ENCODE measurements at places on chromosomes 7 and 10. TPM values are rescaled to one million over a fixed set of nuclear protein-coding genes. Genes with fewer than 3 reads are reported as not detected.
A peak's percentile ranks its signal among the peaks of the same experiment; 100 is the strongest.

Gene C1QL3
- total RNA-seq: not detected

Gene GFRA1
- 8.6 TPM for total RNA-seq

Gene STAG3
- 0.36 TPM for total RNA-seq

Gene PTPRN2
- under 0.01 TPM for total RNA-seq

Gene UBN2
- 3.6 TPM for total RNA-seq

Gene FAM131B
- 3.4 TPM for total RNA-seq

Gene PIK3AP1
- total RNA-seq: under 0.01 TPM

Gene NEUROD6
- total RNA-seq: not detected

Gene SPOCK2
- not detected for total RNA-seq

DNA sequence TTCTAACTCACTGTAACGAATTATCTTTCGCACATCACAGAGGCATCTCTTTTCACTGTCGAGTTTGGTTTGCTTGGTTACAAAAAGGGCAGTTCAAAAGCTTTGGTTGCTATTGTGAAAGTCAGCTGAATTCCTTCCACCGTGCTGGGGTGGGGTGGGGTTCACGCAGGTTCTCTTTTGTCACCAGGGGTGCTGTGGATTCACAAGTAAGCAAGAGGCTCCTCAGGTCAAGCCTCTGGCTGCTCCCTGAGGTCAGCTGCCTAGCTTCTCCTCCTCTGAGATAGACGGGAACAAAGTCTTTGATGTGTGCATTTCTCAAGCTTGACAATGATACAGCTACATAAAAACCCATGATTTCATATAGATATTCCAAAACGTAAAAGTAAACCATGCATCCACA lies 47.7 kb downstream of the EGFR start:
- DNase-seq: no peak

GRCh38 chr10:87657371-87657770 lies 2.3 kb upstream of the PAPSS2 start:
- peak; percentile 76 for DNase-seq

GRCh38 chr10:75999515-76000209 lies 568.2 kb downstream of the LRMDA start:
- no peak for DNase-seq

GRCh38 chr7:80277434-80278427 lies 143.1 kb downstream of the GNAI1 start:
- DNase-seq: peak; percentile 32

- DNase-seq: no peak
Measured at GRCh38 chr7:117036053-117036669, 82.9 kb downstream of the ST7 start.

DNA sequence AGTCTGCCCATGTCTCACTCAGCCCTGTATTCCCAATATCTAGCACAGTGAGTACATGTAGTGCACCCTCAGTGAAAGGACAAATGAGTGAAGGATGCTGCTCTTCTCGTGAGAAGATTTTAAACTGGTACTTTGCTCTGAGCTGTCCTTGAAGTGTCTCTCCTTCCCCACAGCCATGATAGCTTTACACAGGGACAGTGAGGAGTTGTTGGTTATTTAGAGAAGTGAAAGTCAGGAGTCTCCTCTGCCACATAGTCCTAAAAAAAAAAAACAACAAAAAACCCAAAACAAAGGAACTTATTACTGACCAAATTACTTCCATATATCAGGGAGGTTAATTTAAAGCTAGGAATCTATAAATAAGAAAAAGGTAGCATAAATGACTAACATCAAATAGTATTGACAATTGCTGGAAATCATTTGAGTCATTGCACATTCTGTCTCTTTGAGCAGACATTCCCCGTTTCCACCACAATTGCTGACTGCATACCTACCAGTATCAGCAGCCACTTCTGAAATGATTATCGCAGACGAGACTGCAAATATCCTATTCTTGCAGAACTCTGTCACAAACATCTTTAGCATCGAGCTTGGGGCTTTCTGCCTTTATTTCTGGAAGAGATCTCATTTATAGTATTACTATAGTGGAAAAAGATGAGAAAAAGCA lies 202.1 kb downstream of the PTEN start:
- no peak for DNase-seq

DNA sequence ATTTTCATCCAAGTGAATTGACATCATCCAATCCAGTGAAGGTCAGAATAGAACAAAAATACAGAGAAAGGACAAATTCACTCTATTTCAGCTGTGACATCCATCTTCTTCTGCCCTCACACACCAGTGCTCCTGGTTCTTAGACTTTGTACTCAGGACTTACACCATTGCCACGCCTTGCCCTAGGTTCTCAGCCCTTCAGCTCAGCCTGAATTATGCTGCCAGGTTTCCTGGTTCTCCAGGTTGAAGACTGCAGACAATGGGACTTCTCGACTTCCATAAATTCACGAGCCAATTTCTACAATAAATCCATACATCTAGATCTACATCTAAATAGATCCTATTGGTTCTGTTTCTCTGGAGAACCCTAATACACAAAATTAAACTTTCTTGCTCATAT lies 181.2 kb upstream of the KCND2 start:
- DNase-seq: no peak

- DNase-seq: no peak
Measured at GRCh38 chr10:96701265-96701664, 19.0 kb downstream of the PIK3AP1 start.

GRCh38 chr7:74452748-74453321 lies 871 bp upstream of the GTF2IRD1 start:
- DNase-seq: no peak

GRCh38 chr10:14625765-14626525 lies 148.8 kb downstream of the FAM107B start:
- no peak for DNase-seq

- DNase-seq: no peak
Measured at GRCh38 chr10:14918964-14919363, 34.9 kb downstream of the DCLRE1C start.

DNA sequence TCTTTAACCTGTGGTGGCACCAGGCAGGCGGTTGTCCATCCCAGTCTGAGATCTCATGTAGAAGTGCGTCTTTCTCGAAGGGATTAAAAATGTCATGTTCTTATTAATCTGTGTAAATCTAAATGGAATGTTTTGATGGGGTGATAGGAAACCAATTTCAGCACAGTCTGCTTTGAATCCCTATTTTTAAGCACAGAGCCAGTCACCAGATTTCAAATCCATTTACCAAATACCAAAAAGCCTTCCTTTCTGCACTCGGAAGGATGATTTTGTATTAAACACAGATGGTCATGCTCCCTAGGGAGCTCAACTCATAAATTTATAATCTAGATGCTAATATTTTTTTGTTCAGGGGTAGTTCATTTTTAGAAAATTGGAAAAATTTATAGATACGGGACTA lies 160.6 kb upstream of the AOAH start:
- DNase-seq: no peak

GRCh38 chr10:51000164-51000563 lies 74.1 kb upstream of the PRKG1 start:
- peak; percentile 95 for DNase-seq

DNA sequence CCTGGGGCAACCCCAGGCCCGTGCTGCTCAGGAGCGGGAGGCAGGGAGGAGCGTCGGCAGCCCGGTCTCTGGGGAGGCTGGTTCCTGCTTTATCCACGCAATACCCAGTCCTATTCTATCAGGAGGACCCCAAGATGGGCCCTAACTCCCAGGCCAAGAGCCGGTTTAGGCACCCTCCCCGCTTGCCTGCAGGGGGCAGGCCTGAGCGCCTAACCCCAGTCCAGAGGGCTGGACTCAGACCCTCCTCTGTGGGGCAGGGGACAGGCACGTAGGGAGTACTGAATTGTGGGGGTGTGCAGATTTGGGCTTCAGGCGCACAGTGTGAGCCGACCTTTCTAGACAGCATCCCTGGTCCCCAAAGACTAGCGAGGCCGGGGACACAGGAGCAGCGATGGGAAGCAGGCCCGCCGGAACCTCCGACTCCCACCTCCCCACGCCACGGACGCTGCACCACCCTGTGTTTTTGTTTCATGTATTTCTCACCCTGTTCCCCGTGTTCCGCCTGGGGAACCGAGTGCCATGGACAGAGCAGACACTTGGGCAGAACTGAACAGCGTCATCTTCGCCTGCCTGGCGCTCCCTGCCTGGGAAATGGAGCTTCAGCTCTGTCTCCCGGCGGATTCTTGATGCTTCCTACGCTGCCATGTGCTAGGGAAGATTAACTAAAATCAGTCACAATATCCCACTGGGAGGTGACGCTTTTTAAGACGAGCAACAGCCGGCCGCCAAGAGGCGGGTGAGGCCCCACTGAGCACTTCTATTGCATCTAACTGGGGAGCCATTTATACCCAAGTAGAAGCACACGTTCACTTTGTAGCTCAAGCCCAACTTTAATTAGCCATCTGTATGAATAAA lies 5.3 kb downstream of the NUDT1 start:
- DNase-seq: no peak

DNA sequence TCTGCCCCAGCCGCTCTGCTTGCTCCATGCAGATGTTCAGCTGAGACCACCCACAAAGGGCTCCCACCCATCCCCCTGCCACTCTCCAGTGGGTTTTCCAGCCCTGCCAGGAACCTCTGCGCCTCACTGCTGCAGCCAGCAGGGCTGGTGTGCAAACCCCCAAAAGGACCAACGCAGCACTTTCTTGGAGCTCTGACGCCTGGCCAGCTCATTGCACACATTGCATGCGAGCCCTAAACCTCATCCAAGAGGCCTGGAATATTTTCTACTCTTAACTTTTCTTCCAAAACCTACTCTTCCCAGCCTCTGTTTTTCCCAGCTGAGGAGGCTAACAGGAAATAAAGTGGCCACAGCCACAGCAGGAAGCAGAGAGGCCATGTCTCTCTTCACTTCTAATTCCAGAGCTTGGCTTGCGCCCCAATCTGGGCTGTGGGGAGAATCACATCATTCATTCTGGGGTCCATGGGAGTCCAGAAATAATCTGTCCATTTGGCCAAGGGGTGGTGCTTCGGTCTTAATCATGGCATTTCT lies 4.6 kb upstream of the FAM170B start:
- peak; percentile 87 for DNase-seq

DNA sequence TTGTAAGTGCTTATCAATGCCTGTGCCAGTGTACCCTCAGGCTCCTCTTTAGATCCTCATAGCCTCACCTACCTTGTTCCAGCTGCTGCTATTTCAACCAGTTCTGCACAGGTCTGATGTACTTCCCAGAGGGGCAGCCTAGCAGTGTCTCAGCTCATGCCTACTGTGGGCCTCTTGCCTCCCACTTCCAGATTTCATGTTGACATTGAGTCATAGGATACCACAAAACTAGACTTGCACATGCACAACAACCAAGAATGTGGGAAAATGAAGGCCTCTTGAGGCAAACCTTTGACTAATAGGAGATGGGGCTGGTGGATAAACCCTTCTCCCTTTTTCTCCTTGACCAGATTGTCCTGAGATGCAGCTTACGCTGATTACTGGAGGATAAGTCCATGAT lies 31.0 kb downstream of the PON3 start:
- no peak for DNase-seq

GRCh38 chr7:1244700-1245523 lies 12.2 kb downstream of the UNCX start:
- no peak for DNase-seq

DNA sequence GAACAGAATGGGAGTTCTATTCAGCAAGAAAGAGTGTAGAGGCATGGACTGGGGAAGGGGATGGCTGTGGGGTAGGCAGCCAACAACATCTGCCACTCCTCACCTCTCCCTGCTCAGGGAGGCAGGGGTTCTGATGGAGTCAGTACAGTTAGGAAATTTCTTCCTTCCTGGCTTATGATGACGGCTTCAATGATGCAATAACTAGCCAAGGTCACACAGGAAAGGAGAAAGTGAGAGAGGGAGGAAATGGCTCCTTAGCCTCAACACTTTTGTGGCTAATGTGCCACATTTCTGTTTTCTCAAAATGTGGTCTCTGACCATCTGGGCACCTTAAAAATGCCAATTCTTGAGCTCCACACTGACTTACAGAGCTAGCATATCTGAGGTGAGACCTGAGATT lies 79.3 kb upstream of the PDZD8 start:
- DNase-seq: no peak

GRCh38 chr7:148699024-148699781 lies 500 bp downstream of the CUL1 start:
- peak; percentile 45 for DNase-seq

DNA sequence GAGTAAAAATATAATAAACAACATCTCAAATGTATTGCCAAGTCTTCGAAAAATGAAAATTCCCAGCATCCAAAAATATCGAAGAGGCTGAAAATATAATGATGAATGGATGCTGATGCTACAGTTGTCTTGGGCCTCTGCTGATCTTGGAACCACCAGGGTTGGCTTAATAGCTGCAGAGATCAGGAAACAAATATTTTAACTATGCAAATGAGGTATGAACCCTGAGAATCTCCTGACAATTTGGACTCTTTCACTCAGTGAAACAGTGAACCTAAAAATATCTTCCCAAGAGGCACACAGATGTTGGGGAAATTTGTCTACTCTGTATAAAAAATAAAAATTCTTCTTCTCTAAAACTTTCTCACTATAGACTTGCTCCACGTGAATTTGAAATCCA lies 97.7 kb upstream of the EGFR start:
- no peak for DNase-seq

GRCh38 chr7:12895296-12895695 lies 207.9 kb downstream of the ARL4A start:
- no peak for DNase-seq

- peak; percentile 31 for DNase-seq
Measured at GRCh38 chr10:3548076-3548475, 236.9 kb downstream of the KLF6 start.

- no peak for DNase-seq
Measured at GRCh38 chr10:4819707-4820106, 6.3 kb upstream of the AKR1E2 start.

DNA sequence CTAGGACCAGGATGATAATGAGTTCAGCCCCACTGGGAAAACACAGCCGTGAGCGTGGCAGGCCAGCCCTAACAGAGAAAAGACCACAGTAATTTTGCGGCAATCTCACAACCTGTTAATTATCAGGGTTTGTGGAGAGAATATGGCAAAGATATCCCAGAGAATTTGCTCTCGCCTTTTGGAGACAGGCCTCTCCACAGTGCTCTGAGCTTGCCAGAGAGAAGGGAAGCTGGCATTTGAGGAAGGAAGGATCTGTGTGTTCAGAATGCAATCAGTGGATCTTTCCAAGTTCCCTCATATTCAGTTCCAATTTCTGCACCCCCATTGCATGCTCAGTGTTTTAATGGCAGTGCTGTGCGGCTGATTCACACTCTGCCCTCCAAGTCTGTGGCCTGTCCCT lies 60.2 kb downstream of the PLPP4 start:
- no peak for DNase-seq

- DNase-seq: peak; percentile 49
Measured at GRCh38 chr10:79401015-79401921, 44.2 kb downstream of the ZCCHC24 start.
